ENCODE measurements at places on chromosomes 16 and 17. TPM values are rescaled to one million over a fixed set of nuclear protein-coding genes. Genes with fewer than 3 reads are reported as not detected.

DNA sequence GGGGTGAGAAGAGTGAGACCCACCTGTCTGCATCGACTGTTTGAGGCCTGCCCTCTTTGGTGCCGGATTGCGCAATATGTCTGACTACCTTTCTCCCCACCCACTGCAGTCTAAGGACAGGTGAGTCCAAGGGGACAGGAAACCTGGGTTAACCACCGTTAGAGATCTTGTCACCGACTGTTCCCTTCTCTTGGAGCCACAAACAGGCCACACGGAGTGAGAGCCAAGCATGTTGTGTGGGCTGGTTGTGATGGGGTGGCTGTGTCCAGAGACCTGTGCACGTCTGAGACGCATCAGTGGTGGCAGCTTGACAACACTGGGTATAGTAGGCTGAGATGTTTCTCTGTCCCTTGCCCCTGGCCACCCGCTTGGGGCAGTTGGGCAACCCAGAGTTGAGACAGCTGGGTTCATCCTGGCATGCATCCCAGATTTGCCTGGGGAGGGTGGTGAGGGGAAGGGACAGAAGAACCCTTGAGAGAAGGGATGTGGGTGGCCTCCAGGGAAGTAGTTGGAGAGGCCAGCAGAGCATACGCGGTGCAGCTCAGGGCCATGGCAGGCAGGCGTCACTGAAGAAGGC lies 21.4 kb downstream of the MPRIP start:
- H3K4me3 ChIP-seq: no peak overlapping the region
- H3K27ac ChIP-seq: no peak overlapping the region
- no peaks in the 10 kb centered on the region for H3K36me3 ChIP-seq
- H3K27me3 ChIP-seq: no peaks in the 10 kb centered on the region
- DNase-seq: no peak

DNA sequence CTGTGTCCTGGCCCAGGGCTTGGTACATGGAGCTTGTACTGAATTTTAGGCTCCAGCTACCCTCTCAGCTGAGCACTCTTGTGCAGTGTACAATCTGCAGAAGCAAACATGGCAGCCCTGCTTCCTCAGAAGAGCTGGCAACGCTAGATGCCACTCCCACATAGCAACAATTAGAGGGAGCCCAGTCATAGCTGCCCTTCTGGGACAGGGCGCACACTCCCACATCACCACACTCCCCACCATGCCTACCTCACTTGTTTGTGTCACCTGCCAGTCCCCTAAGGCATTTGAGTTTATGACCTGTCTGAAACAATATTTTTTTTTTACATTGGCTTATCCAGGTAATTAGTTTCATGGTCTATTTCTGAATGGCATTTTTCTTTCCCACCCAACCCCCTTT lies 72.3 kb downstream of the C17orf67 start:
- peaks cover 4% of the 10 kb centered on the region for H3K27me3 ChIP-seq
- DNase-seq: no peak
- no peak overlapping the region for H3K27ac ChIP-seq
- no peaks in the 10 kb centered on the region for H3K36me3 ChIP-seq

- no peak for DNase-seq
- no peaks in the 10 kb centered on the region for H3K4me1 ChIP-seq
- no peak overlapping the region for H3K4me3 ChIP-seq
- no peak overlapping the region for H3K27ac ChIP-seq
Measured at GRCh38 chr17:11205659-11206058, 35.4 kb upstream of the SHISA6 start.

DNA sequence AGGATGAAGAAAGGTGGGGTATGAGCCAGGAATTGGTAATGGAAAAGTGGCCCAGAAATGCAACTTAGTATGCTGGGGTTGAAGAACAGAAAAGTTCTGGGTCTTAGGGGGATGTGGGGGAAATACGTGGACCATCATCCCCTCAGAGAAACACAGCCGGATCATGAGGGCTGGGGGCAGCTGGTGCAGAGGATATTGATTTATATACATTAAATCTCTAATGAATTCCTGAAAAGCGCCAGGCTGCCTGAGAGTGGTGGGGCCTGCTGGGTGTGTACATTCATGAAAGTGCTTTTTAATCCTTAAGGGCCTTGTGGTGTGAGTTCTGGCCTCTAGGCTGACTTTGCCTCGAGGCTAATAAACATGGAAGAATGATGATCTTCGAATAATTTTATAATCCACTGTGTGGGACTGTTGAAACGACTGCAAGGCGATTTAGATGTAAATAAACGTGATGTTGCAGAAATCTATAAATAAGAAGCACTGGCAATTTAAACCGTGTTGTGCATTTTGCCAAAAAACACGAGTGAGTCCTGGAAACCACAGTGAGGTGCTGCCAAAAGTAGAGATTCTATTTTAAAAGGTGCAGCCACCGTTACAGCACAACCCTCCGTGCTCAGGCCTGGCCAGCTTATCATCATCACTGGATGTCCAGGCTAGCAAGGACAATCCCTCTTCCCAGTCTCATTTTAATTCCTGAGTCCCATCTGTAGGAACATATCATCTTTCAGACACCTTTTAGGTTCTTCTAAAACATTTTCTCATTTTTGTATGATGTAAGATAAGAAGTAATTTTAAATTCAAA lies 32.1 kb downstream of the PRKAR1A start:
- H3K36me3 ChIP-seq: no peaks in the 10 kb centered on the region
- H3K27ac ChIP-seq: no peak overlapping the region
- DNase-seq: no peak
- no peak overlapping the region for H3K4me3 ChIP-seq

GRCh38 chr17:69404399-69404798 lies 10.1 kb upstream of the MAP2K6 start:
- no peak overlapping the region for H3K27ac ChIP-seq
- no peaks in the 10 kb centered on the region for H3K36me3 ChIP-seq

GRCh38 chr16:2486645-2487516 lies 12.0 kb downstream of the TBC1D24 start:
- peak; percentile 79 for DNase-seq
- H3K36me3 ChIP-seq: no peaks in the 10 kb centered on the region
- H3K4me1 ChIP-seq: peaks cover 14% of the 10 kb centered on the region

GRCh38 chr16:56451753-56452689 lies 667 bp downstream of the OGFOD1 start:
- peaks cover 56% of the 10 kb centered on the region for H3K4me1 ChIP-seq
- DNase-seq: peak; percentile 4
- H3K4me3 ChIP-seq: peak overlapping the region; percentile 54
- no peaks in the 10 kb centered on the region for H3K27me3 ChIP-seq
- H3K36me3 ChIP-seq: peaks cover 25% of the 10 kb centered on the region
- peak overlapping the region; percentile 73 for H3K27ac ChIP-seq

DNA sequence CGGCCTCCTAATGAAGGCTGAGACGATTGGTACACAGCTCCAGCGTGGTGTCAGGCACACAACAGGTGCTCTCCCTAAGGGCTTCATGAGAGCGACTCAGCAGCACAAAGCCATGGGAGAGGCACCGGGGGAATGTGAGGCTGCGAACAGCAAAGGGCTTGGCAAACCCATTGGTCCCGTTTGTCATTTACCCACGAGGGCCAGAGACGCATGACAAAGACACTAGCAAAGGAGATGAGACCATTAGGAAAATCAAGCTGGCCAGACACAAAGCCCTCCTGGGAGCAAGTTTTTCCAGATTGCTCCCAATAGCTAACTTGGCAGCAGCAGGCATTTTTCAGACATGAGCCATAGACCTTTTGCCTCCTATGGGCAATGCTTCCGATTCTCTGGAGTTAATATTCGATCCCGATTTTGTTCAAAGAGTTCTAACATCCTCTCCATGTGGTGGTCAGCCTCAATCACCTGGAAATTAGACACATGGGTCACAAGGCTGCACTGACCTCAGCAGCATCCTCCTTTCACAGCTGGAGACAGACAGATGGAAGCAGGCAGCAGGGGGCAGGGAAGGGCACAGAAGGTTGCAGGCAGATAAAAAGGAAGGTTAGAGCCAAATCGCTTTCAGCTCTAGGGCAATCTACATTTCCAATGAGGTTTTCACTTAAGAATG lies 38.2 kb downstream of the TK2 start:
- H3K36me3 ChIP-seq: no peaks in the 10 kb centered on the region
- peaks cover 38% of the 10 kb centered on the region for H3K4me1 ChIP-seq
- H3K27ac ChIP-seq: no peak overlapping the region
- DNase-seq: no peak
- H3K27me3 ChIP-seq: no peaks in the 10 kb centered on the region

- H3K27me3 ChIP-seq: no peaks in the 10 kb centered on the region
- no peak overlapping the region for H3K4me3 ChIP-seq
- no peak overlapping the region for H3K27ac ChIP-seq
- DNase-seq: no peak
Measured at GRCh38 chr16:11098601-11099390, 154.4 kb downstream of the CLEC16A start.

DNA sequence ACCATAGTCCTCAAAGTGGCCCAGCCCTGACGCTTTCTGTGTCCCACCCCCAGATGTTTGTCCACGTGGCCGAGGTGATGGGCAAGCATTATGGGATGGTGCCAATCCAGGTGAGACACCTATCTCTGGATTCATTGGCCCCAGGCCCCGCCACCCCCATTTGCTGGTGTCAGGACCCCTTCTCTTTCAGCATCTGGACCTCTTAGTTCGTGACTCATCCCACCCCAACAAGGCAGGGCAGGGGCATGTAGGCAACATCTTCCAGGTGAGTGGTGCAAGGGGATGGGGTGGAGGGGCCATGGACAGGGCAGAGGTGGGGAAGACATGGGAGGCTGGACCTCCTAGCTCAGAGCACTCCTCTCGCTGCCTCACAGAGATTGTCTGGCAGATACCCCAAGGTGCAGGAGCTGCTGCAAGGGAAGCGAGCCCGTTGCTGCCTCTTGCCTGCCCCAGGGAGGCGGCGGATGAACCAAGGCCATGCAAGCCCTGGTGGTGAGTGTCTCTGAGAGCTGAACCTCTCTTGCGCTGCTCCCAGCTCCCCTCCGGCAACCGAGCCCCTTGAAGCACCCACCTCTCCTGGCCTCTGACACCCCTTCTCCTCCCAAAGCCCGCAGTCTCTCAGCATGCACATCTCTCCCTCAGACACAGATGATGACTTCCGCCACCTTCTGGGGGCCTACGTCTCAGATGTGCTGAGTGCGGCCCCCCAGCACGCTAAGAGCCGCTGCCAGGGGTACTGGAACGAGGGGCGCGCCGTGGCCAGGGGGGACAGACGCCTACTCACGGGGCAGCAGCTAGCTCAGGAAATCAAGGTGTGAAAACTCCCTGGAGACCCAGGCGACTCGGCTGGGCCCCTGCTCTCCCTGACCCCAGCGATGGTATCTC lies 3.6 kb downstream of the RNF112 start:
- H3K4me1 ChIP-seq: peaks cover 4% of the 10 kb centered on the region
- H3K27ac ChIP-seq: no peak overlapping the region
- no peak for DNase-seq
- no peaks in the 10 kb centered on the region for H3K27me3 ChIP-seq
- H3K4me3 ChIP-seq: no peak overlapping the region

DNA sequence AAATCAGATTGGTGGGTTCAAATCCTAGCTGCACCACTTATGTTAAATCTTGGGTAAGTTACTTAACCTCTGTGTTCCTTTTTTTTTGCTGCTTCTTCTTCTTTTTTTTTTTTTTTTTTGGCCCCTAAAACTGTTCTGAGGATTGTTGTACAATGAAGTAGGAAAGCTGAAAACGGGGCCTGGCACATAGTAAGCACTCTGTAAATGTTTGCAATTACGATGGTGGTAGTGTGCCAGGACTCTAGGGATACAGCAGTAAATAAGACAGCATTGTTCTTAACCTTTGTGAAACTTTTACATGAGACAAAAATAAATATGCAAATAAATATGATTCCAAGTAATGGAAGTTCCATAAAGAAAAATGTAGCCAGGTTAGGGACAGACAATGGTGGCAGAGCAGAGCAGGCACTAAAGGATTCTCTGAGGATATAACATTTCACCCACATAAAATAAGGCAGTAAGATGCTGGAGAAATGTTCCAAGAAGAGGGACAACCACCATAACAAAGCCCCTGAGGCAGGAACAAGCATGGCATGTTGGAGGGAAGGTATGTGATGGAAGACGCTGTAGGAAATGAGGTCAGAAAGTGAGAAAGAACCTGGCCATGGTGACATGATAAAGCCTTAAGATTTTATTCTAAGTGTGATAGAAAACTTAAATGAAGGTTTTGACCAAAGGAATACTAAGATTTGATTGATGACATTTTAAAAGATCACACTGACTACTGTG lies 127.3 kb downstream of the NLK start:
- H3K4me1 ChIP-seq: peaks cover 8% of the 10 kb centered on the region
- no peak overlapping the region for H3K27ac ChIP-seq
- H3K4me3 ChIP-seq: no peak overlapping the region
- no peak for DNase-seq
- H3K36me3 ChIP-seq: peaks cover 11% of the 10 kb centered on the region

- no peak overlapping the region for H3K4me3 ChIP-seq
- no peaks in the 10 kb centered on the region for H3K36me3 ChIP-seq
- H3K27ac ChIP-seq: no peak overlapping the region
- H3K27me3 ChIP-seq: no peaks in the 10 kb centered on the region
- no peaks in the 10 kb centered on the region for H3K4me1 ChIP-seq
Measured at GRCh38 chr16:17327664-17328335, 143.0 kb downstream of the XYLT1 start.

GRCh38 chr17:11503308-11504035 lies 94.8 kb upstream of the DNAH9 start:
- no peak overlapping the region for H3K27ac ChIP-seq
- H3K4me3 ChIP-seq: no peak overlapping the region
- H3K4me1 ChIP-seq: no peaks in the 10 kb centered on the region

DNA sequence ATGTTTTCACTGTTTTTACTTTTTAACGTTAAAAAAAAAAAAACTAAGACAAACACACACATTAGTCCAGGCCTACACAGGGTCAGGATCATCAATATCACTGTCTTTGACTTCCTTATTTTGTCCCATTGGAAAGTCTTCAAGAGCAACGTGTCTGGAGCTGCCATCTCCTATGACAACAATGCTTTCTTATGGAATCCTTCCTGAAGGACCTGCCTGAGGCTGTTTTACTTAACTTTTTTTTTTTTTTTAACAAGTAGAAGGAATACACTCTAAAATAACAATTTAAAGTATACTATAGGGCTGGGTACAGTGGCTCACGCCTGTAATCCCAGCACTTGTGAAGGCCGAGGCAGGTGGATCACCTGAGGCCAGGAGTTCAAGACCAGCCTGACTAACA lies 71.8 kb upstream of the BCAR1 start:
- H3K27me3 ChIP-seq: no peaks in the 10 kb centered on the region
- peaks cover 37% of the 10 kb centered on the region for H3K4me1 ChIP-seq
- no peaks in the 10 kb centered on the region for H3K36me3 ChIP-seq
- no peak overlapping the region for H3K27ac ChIP-seq

- H3K27me3 ChIP-seq: no peaks in the 10 kb centered on the region
- no peak for DNase-seq
- H3K36me3 ChIP-seq: peaks cover 38% of the 10 kb centered on the region
- no peak overlapping the region for H3K27ac ChIP-seq
Measured at GRCh38 chr16:89120281-89120680, 26.6 kb downstream of the ACSF3 start.

DNA sequence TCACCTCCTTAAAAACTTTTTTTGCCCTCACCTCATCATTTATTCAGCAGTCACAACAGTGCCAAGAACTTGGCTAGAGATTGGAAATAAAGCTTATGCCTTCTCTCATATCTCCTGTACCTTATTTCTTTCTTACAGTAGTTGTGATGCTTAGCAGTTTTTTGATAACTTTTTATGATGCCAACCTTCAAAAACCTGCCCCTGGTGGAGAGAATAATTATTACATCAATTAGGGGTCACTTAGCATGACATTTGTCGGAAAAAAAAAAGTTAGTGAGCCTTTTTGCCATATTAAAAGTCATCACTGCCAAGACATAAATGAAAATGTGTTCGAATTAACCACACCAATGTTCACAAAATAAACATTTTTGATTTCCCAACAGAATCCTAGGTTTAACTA lies 296.6 kb downstream of the WWOX start:
- DNase-seq: no peak
- H3K4me3 ChIP-seq: no peak overlapping the region
- H3K27me3 ChIP-seq: no peaks in the 10 kb centered on the region
- H3K4me1 ChIP-seq: no peaks in the 10 kb centered on the region
- no peaks in the 10 kb centered on the region for H3K36me3 ChIP-seq

Gene ABCA5
- polyA plus RNA-seq: 9.0 TPM

Gene MT2A
- polyA plus RNA-seq: 226 TPM

Gene SLFN12L
- 23.0 TPM for polyA plus RNA-seq

Gene TMC6
- 258 TPM for polyA plus RNA-seq

Gene TP53TG3D
- polyA plus RNA-seq: 0.75 TPM
